ENCODE measurements at places on chromosomes 7 and 10.

DNA sequence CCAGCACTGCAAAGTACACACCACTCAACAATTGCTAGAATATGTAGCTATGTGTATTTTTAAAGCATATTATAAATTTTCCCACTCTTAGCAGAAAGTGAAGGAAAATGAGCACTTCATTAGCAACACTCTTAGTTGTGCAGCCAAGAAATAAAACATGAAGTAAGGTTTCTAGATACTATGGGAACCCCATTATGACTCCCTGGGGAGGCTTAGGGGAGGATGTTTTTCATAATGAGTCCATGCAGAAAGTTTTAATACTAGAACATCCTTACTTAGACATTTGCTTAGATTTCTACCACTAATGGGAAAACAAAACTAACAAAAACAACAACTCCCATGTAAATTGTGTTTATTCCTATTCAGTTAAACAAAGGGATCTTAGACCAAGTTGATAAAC is 148.4 kb upstream of the HDAC9 start:
- DNase-seq, result no peak

- no peak for DNase-seq
Measured at GRCh38 chr7:154852205-154852604, 150.7 kb downstream of the PAXIP1 start.

- no peak for DNase-seq
Measured at GRCh38 chr10:132341017-132341416, 9.0 kb downstream of the LRRC27 start.

- DNase-seq, result no peak
Measured at GRCh38 chr7:106062521-106062931, 49.6 kb downstream of the SYPL1 start.

GRCh38 chr7:88224601-88225275 is 4.9 kb upstream of the SRI start:
- DNase-seq, result peak; percentile 16
